ENCODE measurements at places on chromosomes 3 and 15. TPM values are rescaled to one million over a fixed set of nuclear protein-coding genes. Genes with fewer than 3 reads are reported as not detected.

CNTN3 gene
- 2.4 TPM for total RNA-seq

FRMD4B gene
- 0.14 TPM for total RNA-seq

MEGF11 gene
- total RNA-seq: not detected

ADAMTSL3 gene
- total RNA-seq: 0.14 TPM

FGF7 gene
- 976 TPM for total RNA-seq

GHRL gene
- total RNA-seq: not detected

FBXO45 gene
- 7.8 TPM for total RNA-seq

RNU5B-1 gene
- total RNA-seq: not detected

MON1A gene
- total RNA-seq: 11.3 TPM

NGLY1 gene
- 21.8 TPM for total RNA-seq

ECE2 gene
- not detected for total RNA-seq

RTP3 gene
- total RNA-seq: not detected

IQCF5 gene
- not detected for total RNA-seq

KLHL40 gene
- total RNA-seq: not detected
